ENCODE measurements at places on chromosomes 5 and 9.

DNA sequence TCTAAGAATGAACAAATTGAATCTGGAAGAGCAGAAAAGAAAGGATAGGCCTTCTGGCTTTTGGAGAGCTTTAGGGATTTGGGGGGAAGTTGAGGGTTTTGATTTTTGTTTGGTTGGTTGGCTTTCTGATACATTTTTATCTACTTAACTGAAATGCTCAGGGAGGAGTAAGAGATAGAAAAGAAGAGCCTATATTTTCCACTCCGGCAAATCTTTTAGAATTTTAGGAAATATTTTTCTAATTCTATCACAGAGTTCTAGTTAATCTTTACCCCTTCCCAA, 25.8 kb upstream of the FST start:
- DNase-seq, result no peak

GRCh38 chr5:143601917-143602333, 198.4 kb upstream of the NR3C1 start:
- DNase-seq, result no peak

DNA sequence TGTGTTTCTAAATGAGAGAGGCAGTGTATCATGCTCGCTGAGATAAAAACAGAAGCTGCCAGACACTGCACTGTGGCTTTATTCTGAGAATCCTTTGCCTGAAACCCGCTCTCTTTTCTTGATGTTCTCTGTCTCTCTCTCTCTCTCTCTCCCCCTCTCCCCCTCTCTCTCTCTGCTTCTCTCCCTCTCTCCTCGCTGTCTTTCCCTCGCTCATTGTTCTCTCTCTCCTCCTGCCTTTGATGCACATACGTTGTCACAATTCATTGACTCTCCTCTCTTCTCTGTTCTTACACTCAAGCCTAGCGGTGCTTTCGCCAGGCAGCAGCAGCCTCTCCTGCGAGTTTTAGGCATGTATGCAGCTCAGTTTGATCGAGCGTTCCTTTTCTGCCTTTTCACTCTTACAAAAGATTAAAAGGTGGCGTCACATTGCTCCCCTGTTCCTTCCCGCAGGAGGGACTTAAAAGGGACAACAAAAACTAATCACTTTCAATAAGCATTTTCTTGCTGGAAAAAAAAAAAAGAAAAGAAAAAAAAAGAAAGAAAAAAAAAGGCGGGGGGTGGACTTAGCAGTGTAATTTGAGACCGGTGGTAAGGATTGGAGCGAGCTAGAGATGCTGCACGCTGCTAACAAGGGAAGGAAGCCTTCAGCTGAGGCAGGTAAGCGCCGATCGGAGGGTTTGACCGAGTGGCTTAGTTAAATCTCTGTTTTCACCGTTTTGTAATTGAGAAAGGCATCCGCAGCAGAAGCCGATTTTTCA, 717.9 kb upstream of the WWC1 start:
- DNase-seq, result no peak

GRCh38 chr5:142316051-142316450, 8.8 kb downstream of the SPRY4 start:
- DNase-seq, result no peak

GRCh38 chr5:88130211-88130815, 138.3 kb downstream of the TMEM161B start:
- no peak for DNase-seq

GRCh38 chr9:69223605-69224004, 49.5 kb downstream of the TJP2 start:
- no peak for DNase-seq

DNA sequence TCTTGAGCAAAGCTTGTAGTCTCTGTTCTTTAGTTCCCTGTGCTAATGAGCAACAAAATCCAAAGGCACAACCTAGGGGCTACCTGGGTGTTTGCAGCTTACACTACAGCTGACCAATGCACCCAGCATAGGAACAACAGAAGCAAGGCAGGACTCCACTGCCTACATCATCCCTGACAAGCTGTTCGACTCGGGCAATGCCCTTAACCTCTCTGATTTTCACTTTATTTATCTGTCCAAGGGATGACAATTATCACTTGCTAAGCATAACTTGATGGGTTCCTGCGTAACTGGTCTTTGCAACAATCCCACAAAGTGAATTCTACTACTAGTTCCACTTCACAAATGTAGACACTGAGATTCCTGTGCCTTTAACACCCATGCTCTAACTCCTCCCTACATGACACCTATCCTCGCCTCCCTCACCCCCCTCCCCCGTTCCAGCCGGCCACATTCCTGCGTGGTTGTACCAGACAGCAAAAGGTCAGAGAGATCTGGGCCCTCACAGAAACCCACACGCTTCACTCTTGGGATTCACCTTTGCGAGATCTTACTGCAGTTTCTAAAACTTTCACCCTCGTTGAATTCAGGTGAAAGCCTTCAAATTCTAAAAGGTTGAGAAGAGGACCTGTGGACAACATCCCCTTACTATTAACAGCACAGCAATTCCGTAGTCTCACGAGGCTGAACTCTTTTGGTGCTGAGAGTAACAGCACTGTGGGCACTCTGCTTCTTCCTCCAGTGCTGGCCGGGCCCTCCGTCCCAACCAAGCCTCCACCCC, 995 bp downstream of the IPPK start:
- no peak for DNase-seq

DNA sequence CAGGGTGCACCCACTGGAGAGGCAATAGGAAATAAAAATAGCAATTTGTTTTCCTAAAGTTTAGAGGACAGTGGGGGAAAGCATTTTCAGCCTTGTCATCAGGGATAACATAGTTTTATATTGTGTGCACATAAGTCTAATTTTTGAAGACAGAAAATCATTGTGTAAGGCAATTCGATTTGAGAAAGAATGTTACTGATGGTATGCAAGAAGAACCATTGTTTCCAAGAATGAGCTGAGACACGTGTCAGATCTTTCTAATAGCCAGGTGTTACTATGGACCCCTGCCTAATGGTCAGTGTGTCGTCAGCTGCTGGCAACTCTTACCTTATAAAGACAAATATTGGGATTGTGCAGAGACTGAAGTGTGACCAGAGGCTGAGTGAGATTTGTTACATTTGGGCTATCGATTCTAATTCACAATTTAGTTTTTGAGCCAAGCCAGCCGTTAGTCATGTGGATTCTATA, 67.1 kb upstream of the PPP2R2B start:
- no peak for DNase-seq

DNA sequence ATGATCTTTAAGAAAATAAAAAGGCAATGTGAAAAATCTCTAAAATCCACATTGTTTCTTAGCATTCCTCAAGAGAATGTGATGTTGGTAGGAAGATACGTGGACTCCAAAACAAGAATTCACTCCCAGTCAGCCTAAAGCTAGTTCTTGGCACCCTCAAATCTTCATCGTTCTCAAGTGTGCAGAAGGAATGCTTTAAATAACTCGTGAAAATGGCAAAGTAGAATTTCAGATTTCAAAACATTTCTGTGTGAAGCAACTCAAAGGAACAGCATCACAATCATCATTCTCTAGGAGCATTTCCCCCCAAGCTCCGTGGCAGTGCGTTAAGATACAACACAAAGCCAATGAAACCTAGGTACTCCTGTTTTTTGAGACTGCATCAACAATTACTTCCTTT, 185.1 kb upstream of the DMAC1 start:
- no peak for DNase-seq

Data from stimulated activated CD8-positive, alpha-beta memory T cell treated with anti-CD3 and anti-CD28 coated beads, Interleukin-2, amount 100 ng/mL, for 1 hour (primary cell).